NCI-H526 (cell line): ENCODE measurements at places on chromosomes 6 and 20.

- no peak for DNase-seq
Observed at GRCh38 chr20:35088231-35089145, 4.1 kb downstream of the TRPC4AP start.

DNA sequence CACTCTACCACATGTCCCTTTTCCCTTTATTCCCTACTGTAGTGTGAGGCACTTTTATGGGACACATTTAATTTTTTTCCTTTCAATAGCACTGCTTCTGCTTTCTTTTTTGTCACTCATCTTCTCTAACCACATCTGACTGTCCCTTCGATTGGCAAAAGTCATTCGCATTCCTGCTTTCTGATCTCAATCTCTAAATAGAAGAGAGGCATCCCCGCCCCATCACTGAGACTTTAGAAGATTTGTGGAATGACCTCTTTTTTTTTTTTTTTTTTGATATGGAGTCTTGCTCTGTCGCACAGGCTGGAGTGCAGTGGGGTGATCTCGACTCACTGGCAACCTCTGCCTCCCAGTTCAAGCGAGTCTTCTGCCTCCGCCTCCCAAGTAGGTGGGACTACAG, 9.1 kb downstream of the ZNF292 start:
- DNase-seq: no peak

GRCh38 chr20:53611449-53611894, 17.8 kb upstream of the ZNF217 start:
- no peak for DNase-seq

DNA sequence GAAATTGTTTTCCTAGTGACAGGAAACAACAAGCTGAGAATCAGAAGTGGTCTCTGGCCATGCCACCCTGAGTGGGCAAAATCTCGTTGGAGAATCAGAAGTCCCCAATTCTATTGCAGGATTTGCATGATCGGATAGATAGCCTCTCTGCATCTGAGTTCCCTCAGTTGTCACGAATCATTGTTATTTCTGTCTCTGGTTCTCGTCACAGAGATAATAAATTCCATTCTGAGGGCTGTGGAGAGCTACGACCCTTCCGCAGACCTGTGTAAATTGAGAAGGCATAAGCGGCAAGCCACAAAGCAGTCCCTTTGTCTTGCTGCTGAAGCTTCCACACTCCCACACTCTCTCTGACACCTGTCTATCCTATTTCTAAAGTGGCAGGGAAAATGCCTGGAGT, 102.4 kb upstream of the CNR1 start:
- no peak for DNase-seq

DNA sequence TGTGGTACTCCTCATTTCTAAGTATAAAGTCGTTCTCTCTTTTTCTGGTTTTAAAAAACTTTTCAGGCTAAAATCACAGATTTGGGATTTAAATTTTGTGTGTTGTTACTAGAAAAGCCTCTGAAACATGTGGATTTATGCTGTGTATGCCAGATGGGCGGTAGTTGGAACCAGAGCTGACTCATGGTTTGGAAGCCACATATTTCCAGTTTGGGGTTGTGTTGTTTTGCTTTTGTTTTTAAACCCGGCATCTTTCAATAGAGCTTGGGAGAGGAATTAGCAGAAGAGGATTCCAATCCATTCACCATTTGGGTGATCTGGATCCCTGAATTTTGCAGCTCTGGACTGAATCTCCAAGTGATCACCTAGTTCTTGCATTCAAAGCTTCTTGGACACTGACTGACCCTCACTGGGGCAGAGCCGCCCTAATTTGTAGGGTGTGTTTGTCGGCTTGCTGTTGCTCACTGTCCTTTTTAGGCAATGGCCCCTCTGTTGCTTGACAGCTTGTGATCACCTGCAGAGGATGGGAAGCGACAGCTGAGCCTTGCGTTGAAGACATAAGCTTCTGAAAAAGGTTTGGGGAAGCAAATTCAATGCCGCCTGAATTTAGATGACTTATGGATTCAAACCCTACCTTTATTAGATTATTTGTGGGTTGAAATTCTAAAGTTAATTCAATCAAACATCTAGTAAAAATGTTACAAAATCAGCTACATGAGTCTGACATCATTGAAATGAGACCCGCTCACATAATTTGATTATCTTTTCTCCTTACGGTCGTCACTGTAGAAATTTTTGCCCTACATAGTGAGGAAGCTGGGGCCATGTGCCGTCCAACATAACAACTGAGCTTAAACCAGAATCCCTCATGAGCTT, 79.9 kb upstream of the CD83 start:
- no peak for DNase-seq

- DNase-seq: no peak
Observed at GRCh38 chr6:47238456-47238995, 71.2 kb downstream of the TNFRSF21 start.

- DNase-seq: no peak
Observed at GRCh38 chr6:138785079-138785478, 10.8 kb upstream of the ECT2L start.

DNA sequence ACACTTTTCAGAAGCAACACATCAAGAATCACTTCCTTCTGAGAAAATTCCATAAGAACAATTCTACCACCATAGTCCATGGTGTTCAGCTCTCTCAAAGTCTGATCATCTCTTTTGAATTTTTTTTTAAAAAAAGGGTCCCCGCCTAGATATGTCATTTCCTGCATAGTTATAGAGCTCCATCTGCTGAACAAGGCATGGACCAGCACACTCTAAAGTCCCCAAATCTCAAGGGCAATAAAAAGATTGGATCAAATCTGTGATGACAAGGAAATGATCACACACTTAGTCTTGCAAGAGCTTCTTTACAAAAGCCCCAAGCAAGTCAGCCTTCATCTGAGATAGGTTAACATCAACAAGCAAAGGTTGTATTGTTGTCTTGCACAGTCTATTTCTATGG, 100.7 kb upstream of the STMND1 start:
- DNase-seq: no peak

DNA sequence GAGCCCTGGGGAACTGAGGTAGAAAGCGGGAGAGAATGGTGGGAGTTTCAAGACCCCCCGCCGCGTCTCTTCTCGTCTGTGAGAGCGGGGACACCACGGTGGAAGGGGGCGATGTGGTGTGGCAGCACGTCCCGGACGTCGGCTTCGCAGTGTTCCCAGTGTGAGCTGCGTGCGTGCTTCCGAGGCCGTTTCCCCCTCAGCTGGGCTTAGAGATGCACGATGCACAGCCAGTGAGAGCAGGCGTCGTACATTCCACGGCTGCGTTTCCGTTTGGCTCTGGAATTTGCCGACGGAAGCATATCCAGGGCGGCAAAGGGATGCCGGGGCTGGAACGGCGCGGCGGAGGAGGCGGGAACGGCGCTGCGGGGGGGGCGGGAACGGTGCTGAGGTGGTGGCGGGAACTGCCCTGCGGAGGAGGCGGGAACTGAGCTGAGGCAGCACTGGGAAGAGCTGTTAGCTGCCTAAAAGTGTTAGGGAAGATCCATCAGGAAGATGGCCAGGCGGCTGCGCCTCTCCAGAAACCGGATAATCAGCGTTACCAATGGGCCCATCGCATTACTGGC, 37.7 kb downstream of the KIF25 start:
- DNase-seq: peak; percentile 43

DNA sequence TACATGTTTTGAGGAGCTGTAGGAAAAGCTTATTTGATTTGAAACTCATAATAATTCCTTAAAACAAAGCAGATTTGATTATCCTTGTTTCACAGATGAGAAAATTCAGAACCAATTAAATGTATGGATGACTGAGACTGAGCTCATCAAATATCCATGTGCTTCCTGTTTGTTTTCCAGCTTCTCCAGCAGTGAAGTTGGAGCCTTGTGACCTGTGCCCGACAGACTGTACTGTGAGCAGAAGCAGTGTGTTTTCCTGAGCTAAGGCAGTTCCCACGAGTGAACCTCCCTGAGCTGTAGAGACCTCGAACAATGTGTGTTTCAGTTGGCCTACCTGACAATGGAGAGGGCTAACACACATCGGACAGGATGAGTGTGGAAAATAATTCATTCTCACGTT, 599.5 kb upstream of the NRSN1 start:
- DNase-seq: no peak

DNA sequence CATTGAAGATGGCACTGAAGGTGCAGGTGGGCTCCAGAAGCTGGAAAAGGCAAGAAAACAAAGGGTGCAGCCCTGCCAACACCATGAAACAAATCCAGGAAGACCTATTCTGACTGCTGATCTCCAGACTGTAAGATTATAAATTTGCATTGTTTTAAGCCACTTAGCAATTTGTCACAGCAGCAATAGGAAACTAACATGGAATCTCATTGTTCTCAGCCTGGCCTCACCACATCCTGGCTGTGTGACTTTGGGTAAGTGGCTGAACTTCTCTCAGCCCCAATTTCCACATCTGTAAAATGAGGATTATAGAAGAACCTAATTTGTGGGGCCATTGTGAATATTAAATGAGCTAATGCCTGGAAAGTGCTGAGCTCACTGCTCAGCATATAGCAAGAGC, 160.4 kb upstream of the MAFB start:
- no peak for DNase-seq

- DNase-seq: no peak
Observed at GRCh38 chr6:16948396-16948795, 153.5 kb upstream of the STMND1 start.

- no peak for DNase-seq
Observed at GRCh38 chr6:3745566-3746118, 5.9 kb downstream of the PXDC1 start.

DNA sequence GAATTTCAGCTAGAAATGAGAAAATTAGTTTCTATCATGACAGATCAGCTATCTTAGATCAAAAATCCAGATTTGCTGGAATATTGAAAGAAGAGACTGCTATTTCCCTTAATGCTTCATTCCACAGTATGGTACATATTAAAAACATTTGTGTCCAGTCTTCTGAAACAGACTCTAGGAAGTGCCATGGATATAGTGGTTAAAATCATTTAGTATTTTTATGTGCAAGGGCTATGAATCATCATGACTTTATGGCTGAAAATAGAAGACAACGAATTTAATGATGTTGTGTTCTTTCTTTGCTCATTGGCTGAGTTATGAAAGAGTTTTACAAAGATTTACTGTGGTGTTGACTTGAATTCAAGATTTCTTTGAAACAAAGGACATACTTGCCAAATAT, 146.6 kb downstream of the ANKRD60 start:
- DNase-seq: no peak

DNA sequence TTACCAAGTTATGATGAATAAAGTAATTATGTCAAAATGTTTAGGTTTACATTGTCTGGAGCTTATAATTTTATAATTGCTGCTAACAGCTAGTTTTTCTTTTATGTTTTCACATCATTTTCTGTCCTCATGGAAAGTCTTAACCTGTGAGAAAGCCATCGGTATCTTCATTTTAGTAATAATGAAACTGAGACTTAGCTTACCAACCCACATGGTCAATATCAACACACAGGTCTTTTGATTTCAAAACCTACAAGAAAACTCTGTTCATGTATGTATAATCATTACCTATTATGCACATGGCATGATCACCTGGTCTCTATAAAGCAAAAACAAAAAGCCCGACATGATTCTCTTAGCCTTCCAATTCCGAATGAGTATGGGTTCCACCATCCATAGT, 61.9 kb downstream of the KCNQ5 start:
- DNase-seq: no peak

DNA sequence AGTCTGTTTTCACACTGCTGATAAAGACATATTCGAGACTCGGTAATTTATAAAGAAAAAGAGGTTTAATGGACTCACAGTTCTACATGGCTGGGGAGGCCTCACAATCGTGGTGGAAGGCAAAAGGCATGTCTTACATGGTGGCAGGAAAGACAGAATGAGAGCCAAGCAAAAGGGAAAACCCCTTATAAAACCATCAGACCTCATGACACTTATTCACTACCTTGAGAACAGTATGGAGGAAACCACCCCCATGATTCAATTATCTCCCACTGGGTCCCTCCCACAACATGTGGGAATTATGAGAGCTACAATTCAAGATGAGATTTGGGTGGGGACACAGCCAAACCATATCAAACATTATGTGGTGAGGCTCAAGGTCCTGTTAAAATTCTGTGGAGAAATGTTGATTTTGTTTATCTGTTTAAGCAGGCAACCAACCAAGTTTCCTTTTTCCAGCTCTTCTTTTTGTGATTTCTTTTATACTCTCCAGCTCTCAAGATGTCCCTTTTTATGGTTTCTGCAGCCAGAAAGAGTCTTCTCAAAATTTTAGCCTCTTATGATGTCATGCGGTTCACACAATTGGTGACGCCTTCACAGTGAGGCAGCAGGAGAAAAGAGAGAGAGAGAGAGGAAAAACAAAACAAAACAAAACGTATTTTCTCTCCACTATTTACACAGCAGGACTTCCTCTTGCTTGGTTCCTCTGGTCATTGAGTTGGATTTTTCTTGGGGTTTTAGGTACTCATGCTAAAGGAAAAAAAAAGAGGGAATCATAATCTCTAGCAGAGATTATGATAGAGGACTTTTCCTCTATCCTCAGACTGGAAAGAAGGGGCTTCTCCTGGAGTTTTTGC, 18.0 kb downstream of the AIG1 start:
- no peak for DNase-seq

GRCh38 chr20:59832406-59833363, 100.8 kb downstream of the SYCP2 start:
- DNase-seq: no peak

GRCh38 chr20:23632711-23633573, 4.8 kb downstream of the CST3 start:
- no peak for DNase-seq

DNA sequence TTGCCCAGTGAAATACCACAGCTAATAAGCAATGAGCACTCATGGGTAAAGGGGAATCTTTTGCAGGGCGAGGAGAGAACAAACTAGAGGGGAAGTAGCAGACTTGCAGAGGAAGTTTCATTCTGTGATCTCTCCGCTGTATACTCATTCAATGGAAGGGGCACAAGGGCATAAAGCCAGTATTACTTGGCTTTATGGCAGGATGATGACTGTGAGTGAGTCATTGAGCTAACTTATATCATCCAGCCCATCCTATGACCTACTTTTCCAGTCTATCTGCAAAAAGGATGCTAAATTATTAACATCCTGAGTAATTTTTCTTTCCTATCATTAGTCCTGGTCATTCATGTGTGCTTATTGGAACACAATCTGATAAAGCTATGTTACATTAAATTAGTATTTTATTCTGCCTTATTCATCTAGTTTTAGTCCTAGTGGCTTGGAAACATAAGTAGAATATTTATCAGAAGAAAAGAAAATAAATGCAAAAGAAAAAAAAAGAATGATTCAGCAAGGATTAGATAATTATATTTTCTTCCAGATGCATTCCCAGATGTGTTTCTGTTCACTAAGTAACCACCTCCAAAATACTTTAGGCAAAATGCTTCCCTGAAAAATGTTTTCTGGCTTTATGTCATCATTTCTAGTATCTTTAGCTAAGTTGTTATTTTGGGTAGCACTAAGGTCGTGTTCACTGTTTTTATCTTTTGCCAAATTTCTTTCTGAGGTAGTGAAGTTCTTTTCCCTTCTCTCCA, 471.7 kb downstream of the CDKAL1 start:
- DNase-seq: no peak

DNA sequence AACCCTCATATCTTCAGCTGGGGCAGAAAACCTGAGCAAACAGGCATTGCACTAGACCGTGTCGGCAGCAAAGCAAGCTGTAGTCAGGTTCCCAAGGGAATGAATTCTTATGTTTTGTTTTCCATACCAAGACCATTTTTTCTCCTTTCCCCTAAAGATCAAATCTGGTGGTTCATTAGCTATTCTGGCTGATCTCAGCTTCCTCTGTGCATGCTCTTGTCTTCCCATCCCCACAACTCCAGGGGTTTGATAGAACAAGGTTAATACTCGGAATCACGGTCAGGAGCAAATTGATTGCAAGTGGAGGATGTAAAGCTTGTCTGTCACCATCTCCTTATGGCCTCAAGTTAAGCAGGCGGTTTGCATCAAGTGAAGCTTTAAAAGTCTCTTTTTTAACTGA, 778.8 kb downstream of the KIF16B start:
- DNase-seq: peak; percentile 35
